ENCODE measurements at places on chromosomes 11 and 22. TPM values are rescaled to one million over a fixed set of nuclear protein-coding genes. Genes with fewer than 3 reads are reported as not detected.

EIF4ENIF1 gene
- total RNA-seq: 13.5 TPM

BBOX1 gene
- total RNA-seq: not detected

GPR83 gene
- total RNA-seq: not detected

TSPO gene
- 760 TPM for total RNA-seq

OMP gene
- not detected for total RNA-seq

MYRF gene
- total RNA-seq: not detected

MAML2 gene
- total RNA-seq: 22.1 TPM

MALAT1 gene
- total RNA-seq: 2,638 TPM

SMC1B gene
- 0.13 TPM for total RNA-seq

PHOX2A gene
- total RNA-seq: not detected

TMX2 gene
- 68.5 TPM for total RNA-seq

OR2AG2 gene
- total RNA-seq: 0.25 TPM

CAVIN3 gene
- 456 TPM for total RNA-seq

RAG1 gene
- total RNA-seq: not detected

MLC1 gene
- not detected for total RNA-seq

CHRNA10 gene
- 0.51 TPM for total RNA-seq

LSP1 gene
- total RNA-seq: not detected

SYT9 gene
- total RNA-seq: not detected

TMEM45B gene
- not detected for total RNA-seq

GVQW3 gene
- total RNA-seq: 0.25 TPM

LRRC10B gene
- not detected for total RNA-seq

C11orf86 gene
- not detected for total RNA-seq

APLNR gene
- not detected for total RNA-seq

GGT5 gene
- total RNA-seq: 0.38 TPM
